CD4-positive, alpha-beta T cell treated with Interleukin-2 at 100 ng/mL for 4 hours (primary cell): ENCODE measurements at places on chromosomes 13 and 19.

GRCh38 chr19:52993342-52994178, 20.2 kb upstream of the ERVV-1 start:
- DNase-seq: peak; percentile 81

DNA sequence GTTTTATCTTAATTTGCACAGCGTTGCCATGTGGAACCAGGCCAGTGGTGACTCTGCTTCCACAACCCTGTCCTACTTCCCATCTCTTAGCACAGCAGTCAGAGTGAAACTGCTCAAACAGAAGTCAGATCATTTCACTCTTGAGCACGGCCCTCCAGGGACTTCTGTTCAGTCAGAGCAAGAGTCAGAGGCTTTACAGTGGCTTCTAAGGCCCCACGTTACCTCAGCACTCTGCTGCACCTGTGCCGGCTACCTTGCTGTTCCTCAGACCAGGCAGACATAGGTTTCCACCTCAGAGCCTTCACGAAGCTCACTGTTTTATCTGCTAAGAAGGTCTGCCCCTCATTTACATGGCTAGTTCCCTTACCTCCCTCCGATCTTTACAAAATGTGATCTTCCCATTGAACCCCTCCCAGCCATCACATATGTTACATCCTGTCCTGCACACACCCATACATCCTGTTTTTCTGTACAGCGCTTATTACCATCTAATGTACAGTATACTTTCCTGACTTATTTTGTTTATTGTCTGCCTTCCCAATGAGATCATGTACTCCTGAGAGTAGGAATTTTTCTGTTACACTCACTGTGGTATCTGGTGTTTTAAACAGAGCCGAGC, 41.6 kb downstream of the TM9SF2 start:
- peak; percentile 39 for DNase-seq

DNA sequence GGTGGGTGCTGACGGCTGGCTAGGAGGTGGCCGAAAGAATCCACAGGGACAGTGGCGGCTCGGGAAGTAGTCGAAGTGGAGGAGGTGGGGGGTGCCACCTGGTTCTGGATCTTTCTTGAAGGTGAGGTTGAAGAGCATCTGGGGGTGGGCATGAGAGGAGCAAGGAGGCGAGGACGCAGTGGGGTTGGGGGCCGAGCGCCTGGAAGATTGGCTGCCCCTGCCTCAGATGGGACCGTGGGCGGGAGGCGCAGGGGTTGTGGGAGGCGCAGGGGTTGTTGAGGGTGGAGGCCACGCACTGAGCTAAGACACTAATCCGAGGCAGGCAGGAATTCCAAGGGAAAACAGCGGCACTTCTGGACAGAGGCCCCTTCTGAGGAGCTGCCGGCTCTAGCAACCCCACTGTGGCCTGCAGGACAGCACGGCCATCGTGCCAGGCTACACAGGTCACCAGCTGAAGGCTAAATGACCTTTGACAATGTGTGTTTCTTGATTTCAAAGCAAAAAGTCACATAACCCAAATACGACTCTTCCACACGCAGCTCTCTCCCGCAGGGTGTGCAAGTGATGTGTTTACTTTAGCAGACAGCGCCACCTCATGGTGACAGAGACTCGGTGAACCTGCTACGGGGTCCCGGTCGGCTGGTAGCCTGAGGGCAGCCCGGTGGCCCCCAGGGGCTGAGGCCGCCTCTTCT, 44.1 kb upstream of the RANBP3 start:
- peak; percentile 77 for DNase-seq

DNA sequence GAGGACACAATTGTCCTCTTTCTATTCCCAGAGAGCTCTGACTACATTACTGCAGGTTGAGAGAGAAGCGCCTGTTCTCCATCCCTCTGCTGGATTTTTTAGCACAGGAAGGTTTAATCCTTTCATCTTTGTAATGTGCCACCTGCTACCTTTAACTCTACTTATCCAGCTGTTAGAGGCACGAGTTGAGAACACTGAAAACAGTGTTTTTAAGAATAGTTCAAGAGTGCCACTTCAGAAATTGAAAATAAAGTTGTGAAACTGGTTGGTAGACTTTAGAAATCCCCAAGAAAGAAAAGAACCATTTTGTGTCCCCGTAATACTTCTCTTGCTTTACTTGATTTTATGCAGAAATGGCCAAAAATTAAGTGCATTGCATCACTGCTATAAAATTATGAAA, 20.6 kb downstream of the FREM2 start:
- no peak for DNase-seq

DNA sequence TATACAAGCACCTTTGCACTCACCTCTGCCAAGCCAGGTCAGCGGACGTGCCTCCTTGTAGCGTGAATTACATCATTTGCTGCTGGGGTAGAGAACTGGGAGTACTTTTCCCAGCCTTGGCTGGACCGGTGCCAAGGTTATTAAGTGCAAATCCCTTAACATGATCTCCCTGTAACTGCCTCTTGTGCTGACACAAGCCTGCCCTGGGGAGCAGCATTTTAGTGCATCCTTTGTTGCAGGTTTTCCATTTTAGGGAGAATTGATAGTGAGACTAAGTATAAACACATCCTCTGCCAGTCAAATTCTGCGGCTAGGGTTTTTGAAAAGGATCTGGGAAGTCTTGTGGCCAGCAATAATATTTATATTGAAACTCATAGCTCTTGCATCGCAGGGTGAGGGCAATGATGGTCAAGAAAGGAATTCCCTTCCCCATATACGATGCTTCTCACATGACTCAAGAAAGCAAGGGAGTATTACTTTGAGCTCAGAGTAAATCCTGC, 32.7 kb upstream of the DCLK1 start:
- DNase-seq: no peak

DNA sequence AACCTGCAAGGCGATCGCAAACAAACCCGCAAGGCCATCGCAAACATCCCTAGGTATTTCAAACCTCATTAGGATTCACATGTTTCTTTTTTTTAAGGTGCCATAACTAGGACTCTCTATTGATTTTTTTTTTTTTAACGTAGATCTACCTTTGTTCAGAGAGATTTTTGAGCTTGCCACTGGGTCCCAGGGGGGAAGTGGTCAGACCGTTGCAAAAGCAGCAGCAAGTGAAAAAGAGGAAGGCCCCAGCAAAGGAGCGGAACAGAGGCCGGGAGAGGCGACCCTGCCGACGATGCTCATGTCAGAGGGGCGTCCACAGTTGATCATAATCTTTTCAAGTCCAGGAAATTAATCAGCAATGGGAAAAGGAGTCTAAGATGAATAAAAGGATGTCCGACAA, 32.7 kb upstream of the FLT1 start:
- DNase-seq: no peak

DNA sequence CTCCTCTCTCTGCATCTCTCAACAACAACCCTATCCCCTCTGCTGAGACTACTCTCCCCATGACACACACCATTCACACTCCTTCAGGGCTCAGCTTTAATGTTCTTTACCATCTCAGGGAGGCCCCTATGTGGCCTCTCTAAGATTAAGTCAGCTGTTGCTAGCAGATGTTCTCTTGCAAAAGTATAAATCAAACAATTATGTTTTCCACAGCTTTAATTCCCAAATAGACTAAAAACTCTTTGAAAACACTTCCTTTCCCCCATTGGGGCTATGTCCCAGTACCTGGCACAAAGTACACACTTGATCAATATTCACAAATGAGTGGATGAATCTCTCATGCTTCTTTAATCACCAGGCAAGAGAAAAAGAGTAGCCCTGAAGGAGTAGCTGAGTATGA, 5.1 kb downstream of the PEG3 start:
- DNase-seq: no peak

DNA sequence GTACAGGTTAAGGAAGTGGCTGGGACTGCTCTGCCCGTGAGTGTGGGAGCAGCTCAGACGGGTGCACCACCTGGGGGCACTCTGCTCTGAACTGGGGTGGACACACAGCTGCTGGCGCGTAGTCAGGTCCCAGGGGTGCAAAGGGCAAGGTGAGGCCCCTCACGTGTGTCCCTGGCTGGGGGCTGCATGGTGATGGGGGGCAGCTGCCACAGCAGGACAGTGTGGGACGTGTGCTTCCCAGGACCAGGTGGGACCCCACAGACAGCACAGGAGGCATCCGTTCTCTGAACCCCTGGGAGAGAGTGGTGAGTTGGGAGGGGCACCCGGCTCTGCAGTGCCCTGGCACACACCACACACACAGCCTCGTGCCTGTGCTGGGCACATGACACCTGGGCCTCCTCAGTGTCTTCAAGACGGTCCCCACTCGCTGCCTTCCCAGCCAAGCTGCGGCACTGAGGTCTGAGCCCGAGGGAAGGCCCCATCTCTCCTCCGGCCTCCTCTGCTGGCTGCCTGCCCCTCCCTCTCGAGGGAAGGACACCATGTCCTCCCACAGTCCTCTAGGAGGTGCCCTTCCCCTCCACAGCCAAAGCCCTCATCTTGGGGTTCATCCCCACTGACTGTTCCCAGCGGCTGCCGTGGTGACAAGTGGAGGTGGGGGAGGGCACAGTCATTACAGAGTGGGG, 24.7 kb downstream of the CILP2 start:
- peak; percentile 49 for DNase-seq

DNA sequence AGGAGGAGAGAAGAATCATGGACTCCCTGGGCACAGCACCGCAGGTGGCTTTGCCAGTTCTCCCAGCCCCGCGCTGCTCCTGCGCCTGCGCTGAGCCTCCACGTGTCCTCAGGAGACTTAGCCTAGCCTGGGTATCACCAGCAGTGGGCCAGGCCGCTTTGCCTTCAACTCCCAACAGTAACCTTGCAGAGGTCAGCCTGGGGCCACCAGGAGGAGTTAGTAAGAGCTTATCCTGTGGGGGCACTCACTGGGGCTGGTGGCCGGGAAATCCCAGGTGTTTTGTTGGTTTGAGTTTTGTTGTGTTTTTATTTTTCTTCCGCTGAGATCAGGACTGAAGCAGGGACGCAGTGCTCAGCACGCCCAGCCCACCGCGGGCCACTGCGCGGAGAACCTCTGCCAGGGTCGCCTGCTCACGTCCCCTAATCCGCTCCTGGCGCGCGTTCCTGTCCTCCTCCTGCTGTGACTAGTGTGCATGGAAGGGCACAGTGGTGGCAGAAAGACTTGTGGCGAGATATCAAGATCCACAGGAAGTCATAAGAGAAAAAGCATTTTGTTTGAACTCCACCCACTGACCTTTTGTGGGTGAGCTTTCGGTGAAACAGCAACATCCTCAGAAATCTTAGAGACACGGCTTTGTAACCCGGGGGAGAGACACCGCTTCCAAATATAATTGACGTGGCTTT, 207.4 kb upstream of the RFC3 start:
- DNase-seq: peak; percentile 60

DNA sequence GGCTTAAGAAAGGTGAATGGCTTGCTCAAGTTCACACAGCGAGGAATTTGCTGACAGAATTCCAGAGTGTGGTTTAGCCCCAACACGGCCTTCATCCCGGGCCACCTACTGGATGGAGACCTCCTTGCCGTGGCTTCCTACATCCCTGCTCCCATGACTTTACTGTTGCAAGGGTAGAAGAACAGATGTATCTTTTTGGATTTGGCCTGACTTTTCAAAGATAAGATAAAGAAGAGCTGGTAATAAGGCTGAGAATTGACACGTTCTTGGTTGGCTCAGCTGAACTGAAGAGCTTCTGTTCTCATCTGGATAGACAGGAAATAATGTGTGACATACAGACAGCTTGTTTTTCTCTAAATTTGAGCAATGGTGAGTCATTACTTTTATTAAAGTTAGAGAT, 113.1 kb downstream of the KLF5 start:
- DNase-seq: no peak

- DNase-seq: no peak
Measured at GRCh38 chr13:32116210-32116609, 84.6 kb downstream of the FRY start.

DNA sequence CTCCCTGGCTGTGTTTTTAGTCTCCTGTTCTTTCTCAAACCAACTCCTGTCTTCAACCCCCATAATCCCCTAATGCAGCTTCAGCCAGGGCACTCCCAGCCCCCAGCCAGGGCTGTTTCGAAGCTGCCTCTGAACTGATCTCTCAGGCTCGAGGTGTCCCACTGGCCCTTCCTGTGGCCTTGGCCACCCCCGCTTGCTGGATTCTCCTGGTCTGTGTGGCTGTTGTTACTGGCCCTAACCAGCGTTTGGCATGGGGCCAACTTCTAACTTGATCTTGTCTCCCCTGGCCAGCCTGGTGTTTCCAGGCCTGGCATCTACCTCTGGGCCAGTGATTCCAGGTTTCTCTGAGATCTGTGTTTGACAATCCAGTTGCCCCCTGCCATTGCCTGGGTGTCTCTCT, 11.0 kb downstream of the XAB2 start:
- DNase-seq: no peak

GRCh38 chr19:4889034-4889815, 13.5 kb downstream of the ARRDC5 start:
- no peak for DNase-seq

GRCh38 chr13:49731766-49732165, 40.5 kb upstream of the EBPL start:
- DNase-seq: no peak

GRCh38 chr13:73278186-73278585, 219.4 kb downstream of the KLF5 start:
- no peak for DNase-seq

- DNase-seq: no peak
Measured at GRCh38 chr13:26821672-26822071, 61.1 kb upstream of the GPR12 start.

GRCh38 chr19:6767081-6767356, 216 bp downstream of the SH2D3A start:
- peak; percentile 71 for DNase-seq
